Left ventricle myocardium inferior (tissue), 1 donor: ENCODE measurements at places on chromosomes 5 and 9.
A peak's percentile ranks its signal among the peaks of the same experiment; 100 is the strongest.

DNA sequence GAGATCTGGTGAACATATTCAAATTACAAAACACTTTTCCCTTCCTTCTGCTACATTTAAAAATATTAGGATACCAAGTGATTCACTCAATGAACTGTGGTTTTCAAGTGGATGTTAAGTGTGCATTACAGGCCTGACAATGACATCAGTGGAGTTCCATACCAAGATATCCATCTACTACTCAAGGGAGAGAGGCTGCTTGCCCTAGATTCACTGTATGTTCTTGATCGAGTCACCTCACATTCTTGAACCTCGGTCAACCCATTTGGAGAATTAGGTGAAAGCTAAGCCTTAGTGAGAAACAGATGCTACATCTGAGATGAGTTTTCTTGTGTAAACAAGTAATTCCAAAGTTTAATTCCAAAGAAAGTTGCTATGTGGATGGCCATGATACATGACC lies 142.2 kb downstream of the FGF10 start:
- no peak overlapping the region for H3K4me3 ChIP-seq
- no peaks in the 10 kb centered on the region for H3K36me3 ChIP-seq
- H3K4me1 ChIP-seq: no peaks in the 10 kb centered on the region
- no peak overlapping the region for H3K27ac ChIP-seq
- no peak for DNase-seq

DNA sequence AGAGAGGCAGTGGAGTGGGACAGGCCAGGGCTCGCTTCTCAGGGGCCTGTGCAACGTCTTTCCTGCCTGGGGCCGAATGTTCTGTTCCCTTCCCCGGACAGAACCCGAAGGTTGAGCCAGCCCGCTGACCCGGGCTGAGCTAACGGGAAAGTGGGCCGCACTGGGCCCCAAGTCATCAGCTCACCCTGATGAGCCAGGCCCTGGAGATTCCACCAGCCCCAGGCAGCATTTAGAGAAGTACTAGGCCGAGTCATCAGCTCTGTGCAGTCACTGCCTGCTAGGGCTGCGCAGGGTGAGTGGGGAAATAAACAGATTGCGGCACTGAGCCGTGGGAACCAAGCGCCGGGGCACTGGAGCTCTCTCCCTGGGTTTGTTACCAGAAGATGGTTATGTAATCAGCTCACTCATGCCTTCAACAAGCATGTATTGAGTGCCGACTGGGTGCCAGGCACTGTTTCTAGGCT lies 29.1 kb upstream of the DUSP1 start:
- no peaks in the 10 kb centered on the region for H3K27me3 ChIP-seq
- H3K36me3 ChIP-seq: no peaks in the 10 kb centered on the region
- peaks cover 9% of the 10 kb centered on the region for H3K4me1 ChIP-seq

GRCh38 chr5:129019401-129019908 lies 54.2 kb downstream of the SLC27A6 start:
- no peaks in the 10 kb centered on the region for H3K36me3 ChIP-seq
- H3K4me1 ChIP-seq: peaks cover 27% of the 10 kb centered on the region
- H3K4me3 ChIP-seq: no peak overlapping the region
- no peak overlapping the region for H3K27ac ChIP-seq
- DNase-seq: no peak
- H3K27me3 ChIP-seq: no peaks in the 10 kb centered on the region

DNA sequence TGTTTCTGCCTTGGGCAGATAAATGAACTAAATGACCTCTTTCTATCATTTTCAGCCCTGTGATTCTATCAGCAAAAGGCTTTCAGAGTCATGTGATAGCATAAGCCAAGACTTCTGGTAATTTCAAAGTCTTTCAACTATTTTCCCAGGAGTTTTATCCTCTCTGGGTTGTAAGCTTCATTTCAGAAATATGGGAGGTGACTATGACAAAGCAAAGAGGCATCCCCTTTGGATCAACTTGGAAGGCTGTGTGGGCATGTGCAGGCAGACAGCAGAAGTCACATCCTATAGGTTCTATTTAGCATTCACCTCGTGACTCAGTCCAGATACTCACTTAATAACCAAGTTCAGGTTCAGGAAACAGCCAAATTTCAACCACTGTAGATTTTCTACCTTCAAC lies 149.0 kb upstream of the FST start:
- no peaks in the 10 kb centered on the region for H3K4me1 ChIP-seq
- H3K36me3 ChIP-seq: no peaks in the 10 kb centered on the region
- H3K27ac ChIP-seq: no peak overlapping the region
- H3K4me3 ChIP-seq: no peak overlapping the region

DNA sequence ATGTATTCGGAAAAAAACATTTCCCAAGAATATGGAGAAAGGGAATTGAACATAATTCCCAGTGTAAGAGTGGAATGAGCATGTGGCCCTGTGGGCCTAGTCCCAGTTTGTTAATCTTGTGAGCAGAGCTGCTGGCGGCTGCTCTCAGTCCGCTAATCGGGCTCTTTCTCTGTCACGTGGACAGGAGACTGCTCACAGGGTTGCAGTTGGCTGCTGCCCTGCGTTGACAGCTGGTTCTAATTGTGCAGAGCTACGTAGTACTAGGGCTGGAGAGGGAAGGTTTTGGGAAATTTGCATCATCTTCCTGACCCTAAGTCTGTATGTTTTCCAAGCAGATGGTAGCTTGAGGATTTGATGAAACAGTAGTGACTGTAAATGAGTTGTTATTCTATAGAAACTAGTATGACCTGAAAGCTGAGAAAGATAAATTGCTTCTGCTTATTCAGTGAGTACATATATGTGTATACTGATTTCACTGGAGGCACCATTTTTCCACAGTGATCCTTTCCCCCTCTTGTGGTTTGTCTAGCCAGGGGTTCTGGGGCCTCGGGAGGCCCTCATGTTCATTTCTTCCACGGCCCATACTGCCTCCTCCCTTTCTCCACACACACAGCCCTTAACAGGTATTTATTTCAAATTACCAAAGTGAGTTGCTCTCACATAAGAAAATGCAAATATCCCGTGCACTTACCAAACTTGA lies 100.6 kb downstream of the ANGPTL2 start:
- no peaks in the 10 kb centered on the region for H3K36me3 ChIP-seq
- no peak overlapping the region for H3K4me3 ChIP-seq
- peaks cover 45% of the 10 kb centered on the region for H3K4me1 ChIP-seq
- peak; percentile 89 for DNase-seq

GRCh38 chr5:103260951-103261350 lies 2.4 kb downstream of the MACIR start:
- peak overlapping the region; percentile 96 for H3K4me3 ChIP-seq
- no peaks in the 10 kb centered on the region for H3K36me3 ChIP-seq
- no peak overlapping the region for H3K27ac ChIP-seq
- DNase-seq: no peak
- peaks cover 49% of the 10 kb centered on the region for H3K4me1 ChIP-seq
